ENCODE measurements at places on chromosomes 12 and 14. TPM values are rescaled to one million over a fixed set of nuclear protein-coding genes. Genes with fewer than 3 reads are reported as not detected.

IL26 gene
- not detected for polyA plus RNA-seq

SERPINA1 gene
- polyA plus RNA-seq: 106 TPM

E2F7 gene
- polyA plus RNA-seq: 8.0 TPM

GCN1 gene
- polyA plus RNA-seq: 48.2 TPM

PLEKHD1 gene
- polyA plus RNA-seq: 5.8 TPM

PLEKHH1 gene
- 81.2 TPM for polyA plus RNA-seq

SMCO2 gene
- 0.37 TPM for polyA plus RNA-seq

KRT3 gene
- polyA plus RNA-seq: not detected

MARCHF9 gene
- 14.8 TPM for polyA plus RNA-seq

- no peak for DNase-seq
These were observed 83.9 kb downstream of the BMP4 start for GRCh38 chr14:53872681-53873089.

DNA sequence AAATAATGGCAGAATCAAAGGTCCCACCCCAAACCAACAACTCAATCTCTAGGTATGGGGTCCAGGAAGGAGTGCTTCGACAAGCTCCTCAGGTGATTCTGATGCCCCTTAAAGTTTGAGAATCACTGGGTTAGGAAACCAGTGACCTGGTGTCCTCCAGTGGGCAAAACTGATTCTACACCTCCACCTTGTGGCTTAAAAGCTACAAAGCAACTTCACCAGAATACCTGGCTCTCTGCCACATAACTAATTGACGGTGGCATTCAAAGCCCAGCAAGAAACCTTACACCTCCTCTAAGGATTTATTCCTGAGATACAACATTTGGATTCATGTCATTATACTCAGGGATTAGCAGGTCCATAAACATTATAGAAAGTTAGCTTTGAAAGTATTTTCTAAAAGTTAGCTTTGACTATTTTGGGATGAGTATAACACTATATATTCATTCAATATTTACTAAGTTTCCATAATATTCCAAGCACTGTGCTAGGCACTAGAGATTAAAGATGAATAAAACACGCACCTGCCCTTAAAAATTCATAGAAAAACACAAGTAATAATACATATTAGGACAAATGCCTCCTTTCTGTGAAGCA lies 45.4 kb downstream of the DCAF5 start:
- no peak for DNase-seq

- DNase-seq: no peak
These were observed 32.9 kb downstream of the ASCL1 start for GRCh38 chr12:102990419-102990818.

- DNase-seq: no peak
These were observed 919.9 kb upstream of the FLRT2 start for GRCh38 chr14:84610086-84610485.

- DNase-seq: no peak
These were observed 74.5 kb downstream of the LRRC74A start for GRCh38 chr14:76900682-76901081.

- no peak for DNase-seq
These were observed 164.3 kb upstream of the NOS1 start for GRCh38 chr12:117525766-117526165.

DNA sequence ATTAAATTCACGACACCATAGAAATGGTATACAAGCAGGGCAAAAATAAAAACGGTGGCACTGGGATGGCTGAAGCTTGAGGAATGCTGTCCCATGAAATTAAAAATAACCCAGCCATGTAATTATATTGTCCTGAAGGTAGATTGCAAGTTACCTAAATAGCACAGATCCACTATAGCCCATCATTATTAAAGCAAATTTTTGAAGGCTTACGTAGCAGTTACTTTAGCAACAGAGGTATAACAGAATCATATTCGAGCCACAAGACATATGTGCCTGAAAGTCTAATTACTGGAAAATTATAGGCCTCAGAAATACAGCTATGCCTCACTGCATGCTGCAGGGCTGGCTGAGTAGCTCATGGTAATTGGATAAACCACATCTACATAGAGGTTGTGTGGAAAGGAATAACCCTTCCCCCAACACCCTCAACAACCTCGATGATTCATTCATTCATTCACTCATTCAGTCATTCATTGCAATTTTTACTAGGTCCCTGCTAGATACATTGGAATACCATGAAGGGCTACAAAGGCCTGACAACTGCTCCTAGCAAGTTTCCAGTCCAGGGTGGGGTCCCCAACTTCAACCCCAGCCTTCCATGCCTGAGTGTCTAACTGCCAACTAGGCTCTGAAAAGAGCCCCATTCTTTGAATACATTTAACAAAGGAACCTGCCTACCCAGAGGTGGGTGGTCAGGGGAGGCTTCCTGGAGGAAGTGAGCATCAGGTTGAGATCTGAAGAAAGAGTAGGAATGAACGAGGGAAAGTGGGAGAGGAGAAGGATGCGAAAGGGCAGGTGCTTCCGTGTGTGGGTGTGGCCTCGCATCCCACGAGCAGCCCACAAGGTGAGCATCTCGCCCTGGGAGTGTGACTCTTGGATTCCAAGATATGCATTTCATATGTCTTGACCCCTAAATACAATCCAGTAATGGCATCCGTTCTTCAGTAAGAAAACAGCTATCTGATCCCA lies 18.0 kb upstream of the CMKLR1 start:
- no peak for DNase-seq

GRCh38 chr12:83172866-83173649 lies 486.4 kb downstream of the TMTC2 start:
- no peak for DNase-seq

- no peak for DNase-seq
These were observed 548.6 kb upstream of the TBX3 start for GRCh38 chr12:115232455-115233156.

GRCh38 chr14:46369391-46369790 lies 282.2 kb downstream of the RPL10L start:
- no peak for DNase-seq

DNA sequence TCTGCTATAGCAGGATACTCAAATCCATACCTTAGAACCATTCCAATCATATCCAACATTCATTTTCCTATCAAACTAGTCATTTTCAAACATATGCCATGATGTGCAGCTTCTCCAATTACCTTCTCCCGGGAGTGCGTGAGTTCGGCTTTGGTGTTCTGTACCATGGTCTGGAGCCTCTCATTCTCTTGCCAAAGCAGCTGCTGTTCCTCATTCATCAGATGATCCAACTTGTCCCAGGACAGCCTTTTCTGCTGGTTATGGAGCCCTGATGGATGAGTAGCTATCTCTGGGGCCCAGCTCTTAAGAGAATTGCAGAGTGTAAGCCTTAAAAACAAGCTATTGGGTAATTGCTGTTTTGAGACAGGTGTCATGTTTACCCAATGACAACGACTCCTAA lies 71.1 kb upstream of the SAV1 start:
- DNase-seq: no peak

DNA sequence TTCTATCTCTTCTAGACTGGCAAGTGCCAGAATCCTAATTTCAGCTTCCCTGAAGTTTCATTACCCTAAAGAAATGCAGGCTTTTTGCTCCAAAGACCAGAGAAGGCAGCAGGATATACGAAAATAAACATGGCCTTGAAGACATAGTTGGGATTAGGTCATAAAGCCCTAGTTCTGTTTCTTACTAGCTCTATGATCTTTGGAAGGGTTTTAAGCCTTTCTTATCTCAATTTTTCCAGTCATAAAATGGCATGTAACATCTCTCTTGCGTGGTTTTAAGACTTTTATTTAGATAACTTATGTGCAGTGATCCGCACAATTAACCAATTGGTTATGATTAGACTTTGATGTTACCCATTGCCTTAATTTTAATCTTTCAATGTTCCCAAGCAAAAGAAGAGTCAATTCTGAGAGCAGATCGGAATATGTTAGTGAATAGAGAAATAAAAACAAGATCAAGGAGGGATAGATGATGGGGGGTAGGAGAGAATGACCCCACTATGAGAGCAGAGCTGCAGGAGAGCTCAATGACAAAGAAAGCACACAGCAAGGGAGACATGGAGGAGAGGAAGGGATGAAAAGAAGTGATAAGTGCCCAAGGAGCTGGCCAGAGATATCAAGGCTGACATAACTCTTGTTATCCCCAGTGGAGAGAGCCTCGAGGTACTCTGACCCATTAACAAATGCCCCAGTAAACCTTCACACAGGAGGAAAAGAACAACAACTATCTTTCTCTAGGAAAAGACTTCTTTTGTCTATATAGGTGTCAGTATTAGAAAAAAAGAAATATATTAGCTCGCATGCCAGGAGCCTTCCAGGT lies 53.0 kb upstream of the ANP32D start:
- no peak for DNase-seq

- DNase-seq: no peak
These were observed 69.9 kb downstream of the TGFB3 start for GRCh38 chr14:75911883-75912282.

DNA sequence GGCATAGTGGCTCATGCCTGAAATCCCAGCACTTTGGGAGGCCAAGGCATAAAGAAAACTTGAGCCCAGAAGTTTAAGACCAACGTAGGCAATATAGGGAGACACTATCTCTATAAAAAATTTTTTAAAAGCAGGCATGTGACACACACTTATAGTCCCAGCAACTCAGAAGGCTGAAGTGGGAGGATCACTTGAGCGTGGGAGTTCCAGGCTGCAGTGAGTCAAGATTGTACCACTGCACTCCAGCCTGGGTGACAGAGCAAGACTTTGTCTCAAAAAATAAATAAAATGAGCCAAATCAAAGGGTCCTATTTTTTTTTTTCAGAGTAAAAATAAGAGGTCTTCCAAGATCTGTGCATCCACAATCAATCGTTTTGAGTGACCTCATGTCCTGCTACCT lies 237.6 kb downstream of the SLC16A7 start:
- no peak for DNase-seq

- no peak for DNase-seq
These were observed 5.5 kb downstream of the AMN start for GRCh38 chr14:102927878-102928411.

DNA sequence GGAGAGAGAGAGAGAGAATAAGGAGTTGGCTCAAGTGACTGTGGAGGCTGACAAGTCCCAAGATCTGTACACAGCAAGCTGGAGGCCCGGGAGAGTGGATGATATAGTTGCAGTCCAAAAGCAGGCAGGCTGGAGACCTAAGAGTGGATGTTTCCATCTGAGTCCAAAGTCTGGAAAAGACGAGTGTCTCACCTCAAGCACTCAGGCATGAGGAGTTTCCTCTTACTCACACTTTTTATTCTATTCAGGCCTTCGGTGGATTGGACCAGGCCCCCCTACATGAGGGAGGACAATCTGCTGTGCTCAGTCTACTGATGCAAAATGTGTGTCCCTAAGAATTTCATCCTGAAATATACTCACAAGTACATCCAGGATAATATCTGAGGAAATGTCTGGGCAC lies 484.6 kb downstream of the VRK1 start:
- DNase-seq: no peak

- peak; percentile 53 for DNase-seq
These were observed 1083.8 kb downstream of the FLRT2 start for GRCh38 chr14:86613786-86614185.

DNA sequence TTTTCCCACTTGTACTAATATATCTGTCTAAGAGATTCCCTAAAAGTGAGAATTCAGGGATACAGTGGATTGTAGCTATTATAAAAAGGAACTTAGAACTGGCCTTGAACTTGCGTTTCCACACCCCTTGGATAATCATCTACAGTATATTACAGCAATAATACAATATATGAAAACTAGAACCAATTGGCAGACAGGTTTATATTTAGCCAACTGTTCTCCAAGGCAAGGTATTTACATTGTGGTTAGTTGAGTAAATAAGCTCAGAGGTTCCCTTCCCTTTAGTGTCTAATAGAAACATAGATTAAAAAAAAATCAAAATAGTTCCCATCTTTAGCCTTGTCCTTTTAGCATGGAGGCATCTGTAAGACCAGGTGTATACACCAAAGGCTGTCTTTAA lies 42.1 kb downstream of the LIMA1 start:
- no peak for DNase-seq

GRCh38 chr12:50215033-50215432 lies 47.9 kb upstream of the CERS5 start:
- no peak for DNase-seq

DNA sequence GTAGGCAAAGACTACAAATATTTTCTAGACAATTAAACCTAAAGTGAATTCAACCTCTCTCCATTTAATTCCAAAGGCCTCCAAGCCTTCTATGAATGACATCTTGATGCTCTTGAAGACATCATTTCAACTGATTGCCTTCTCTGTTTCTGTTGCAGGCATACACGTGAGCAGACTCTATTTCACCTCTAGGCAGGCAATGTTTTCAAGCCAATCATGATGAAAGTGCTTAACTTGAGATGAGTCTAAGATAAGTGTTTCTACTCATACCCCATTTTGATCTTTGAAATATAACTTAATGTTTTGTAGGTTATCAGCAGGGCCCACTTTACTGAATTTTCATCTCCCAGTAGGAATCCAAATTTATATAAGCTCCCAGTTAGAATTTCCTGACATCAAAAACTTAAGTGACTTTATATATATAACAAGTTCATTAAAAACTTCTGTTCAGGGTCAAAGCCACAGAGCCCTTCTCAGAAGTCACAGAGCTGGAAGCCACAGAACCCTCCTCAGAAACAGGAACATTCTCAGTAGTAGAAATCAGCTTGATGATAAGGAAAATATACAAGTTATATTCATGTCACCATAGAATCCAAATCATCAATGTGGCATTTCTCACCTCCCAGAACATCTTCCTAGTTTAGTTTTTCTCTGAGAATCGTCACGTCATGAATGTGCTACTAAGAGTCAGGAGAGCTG lies 108.5 kb downstream of the PHLDA1 start:
- DNase-seq: no peak

- DNase-seq: no peak
These were observed 255.0 kb downstream of the PAX9 start for GRCh38 chr14:36916668-36917067.

DNA sequence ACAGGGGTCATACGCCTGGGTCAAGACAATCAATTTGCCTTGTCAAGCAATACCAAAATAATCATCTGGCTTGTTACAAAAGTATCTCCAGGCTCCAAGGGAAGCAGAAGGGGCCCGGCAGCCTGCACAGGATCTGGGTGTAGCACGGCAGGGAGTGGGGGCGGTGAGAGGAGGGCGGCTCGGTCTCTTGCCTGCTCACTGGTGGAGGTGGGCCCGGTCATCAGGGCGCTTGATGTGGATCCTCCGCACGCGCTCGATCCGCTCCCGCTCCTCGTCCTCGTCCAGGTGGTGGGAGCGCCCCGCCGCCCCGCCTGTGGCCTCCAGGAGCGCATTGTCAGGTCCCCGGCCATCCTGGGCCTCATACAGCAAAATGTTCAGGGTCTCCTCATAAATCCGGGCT lies 25.7 kb downstream of the KCTD10 start:
- no peak for DNase-seq

Data from left renal pelvis (tissue), 4 donors.